ENCODE measurements at places on chromosomes 4 and X.

GRCh38 chrX:38754818-38755718 lies 46.2 kb upstream of the MID1IP1 start:
- no peak for DNase-seq

- DNase-seq, result no peak
These were observed 221.2 kb downstream of the PPP4R3C start for GRCh38 chrX:27241981-27242380.

- DNase-seq, result no peak
These were observed 29.8 kb upstream of the EMCN start for GRCh38 chr4:100547541-100548199.

GRCh38 chrX:31272472-31272775 lies 200.6 kb upstream of the FTHL17 start:
- DNase-seq, result no peak

DNA sequence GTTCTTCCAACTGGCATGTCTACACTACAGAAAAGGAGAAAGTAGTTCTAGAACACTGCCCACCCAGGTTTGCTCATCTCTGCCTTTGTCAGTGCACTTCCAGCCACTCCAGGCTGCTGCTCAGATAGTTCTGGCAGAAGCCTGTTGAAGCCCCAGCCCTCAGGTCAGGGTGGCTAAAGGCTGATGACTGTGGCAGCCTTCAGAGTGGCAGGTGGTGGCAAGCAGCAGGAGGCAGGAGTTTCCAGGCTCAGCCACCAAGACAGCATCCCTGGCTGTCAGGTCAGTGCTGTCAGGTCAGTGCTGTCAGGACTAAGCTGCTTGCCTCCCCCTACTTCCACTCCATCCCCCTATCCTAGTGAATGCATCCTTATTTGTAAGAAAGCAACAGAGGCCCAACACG lies 100.4 kb downstream of the MAMLD1 start:
- DNase-seq, result no peak

- no peak for DNase-seq
These were observed 2371.5 kb upstream of the TENM3 start for GRCh38 chr4:179871726-179872125.

GRCh38 chrX:24860140-24860539 lies 155.6 kb downstream of the ARX start:
- no peak for DNase-seq

GRCh38 chrX:48540480-48540879 lies 966 bp downstream of the TBC1D25 start:
- no peak for DNase-seq

- no peak for DNase-seq
These were observed 115.9 kb downstream of the NSUN7 start for GRCh38 chr4:40865696-40866095.

- DNase-seq, result no peak
These were observed 6.2 kb downstream of the PPP1R2C start for GRCh38 chrX:42771506-42772335.

DNA sequence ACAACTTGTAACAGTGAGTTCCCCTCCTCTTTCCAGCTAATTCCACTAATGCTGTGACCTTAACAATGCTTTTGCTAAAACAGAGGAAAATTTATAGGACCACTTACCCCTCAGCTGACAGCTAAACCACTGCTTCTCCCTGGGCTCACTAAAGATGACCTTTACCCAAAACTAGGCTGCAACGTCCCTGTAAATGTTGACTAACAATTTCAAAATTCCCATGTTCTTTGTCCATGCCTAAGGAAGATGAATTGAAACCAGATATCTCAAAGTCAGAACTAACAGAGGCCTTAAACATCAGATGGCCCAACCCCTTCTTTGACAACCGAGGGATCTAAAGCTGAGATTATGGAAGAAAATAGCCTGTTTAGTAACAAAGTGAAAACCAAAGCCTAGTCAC lies 32.5 kb downstream of the AFAP1 start:
- no peak for DNase-seq

- no peak for DNase-seq
These were observed 55.1 kb upstream of the PGAM4 start for GRCh38 chrX:78024349-78025059.

- peak; percentile 83 for DNase-seq
These were observed 173.4 kb downstream of the PAPSS1 start for GRCh38 chr4:107546638-107547037.

- DNase-seq, result no peak
These were observed 806.8 kb downstream of the PCDH18 start for GRCh38 chr4:136725286-136726081.

GRCh38 chr4:176499518-176499917 lies 179.8 kb downstream of the SPCS3 start:
- no peak for DNase-seq

- no peak for DNase-seq
These were observed 44.3 kb downstream of the CHST7 start for GRCh38 chrX:46617906-46618305.

DNA sequence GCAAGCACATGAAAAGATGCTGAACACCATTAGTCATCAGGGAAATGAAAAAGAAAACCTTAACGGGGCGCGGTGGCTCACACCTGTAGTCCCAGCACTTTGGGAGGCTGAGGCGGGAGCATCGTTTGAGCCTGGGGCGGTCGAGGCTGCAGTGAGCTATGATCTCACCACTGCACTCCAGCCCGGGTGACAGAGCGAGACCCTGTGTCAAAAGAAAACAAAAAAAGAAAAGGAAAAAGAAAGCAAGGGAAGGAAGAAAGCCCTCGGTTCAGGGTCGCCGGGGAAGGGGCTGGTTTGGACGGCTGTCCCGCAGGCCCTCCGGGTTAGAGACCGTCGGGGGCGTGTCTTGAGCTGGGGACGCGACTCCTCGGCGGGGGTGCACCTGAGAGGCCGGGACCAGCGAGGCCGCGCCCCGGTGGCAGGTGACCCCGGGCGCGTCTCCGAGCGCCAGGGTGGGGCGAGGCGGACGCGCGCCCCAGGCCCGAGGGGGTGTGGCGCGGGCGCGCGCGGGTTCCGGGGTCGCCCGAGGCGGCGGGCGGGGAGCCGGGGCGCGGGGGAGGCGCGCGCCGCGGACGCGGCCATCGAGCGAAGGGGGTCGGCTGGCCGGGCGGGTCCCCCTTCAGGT lies 478 bp upstream of the PLXNA3 start:
- DNase-seq, result peak; percentile 2

DNA sequence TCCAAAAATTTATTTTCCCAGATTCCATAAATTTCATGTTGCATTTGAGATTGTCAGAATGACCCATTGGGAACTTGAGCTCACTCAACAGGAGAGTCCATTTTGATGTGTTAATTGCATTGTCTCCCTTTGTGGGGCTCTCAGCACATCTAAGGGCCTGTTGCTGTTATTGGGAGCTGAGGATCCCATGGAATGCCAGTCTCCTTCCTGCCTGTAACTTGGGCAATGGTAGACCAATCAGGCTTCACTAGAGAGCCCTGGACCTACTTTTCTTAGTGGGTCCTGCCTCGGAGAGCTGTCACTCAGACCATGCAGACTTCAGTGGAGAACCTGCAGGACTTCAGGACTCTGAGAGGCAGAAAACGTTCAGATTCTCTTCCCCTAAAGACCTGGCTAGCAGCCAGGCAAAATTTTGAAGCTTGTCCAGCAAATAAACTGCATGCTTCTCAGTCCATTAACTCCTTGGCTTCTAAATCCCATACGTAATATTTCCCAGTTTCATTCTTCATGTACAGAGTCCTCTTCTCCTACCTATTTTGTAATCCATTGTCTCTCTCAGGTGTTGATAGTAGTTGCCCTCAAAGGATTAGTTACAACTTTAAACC lies 25.1 kb downstream of the OCRL start:
- no peak for DNase-seq

DNA sequence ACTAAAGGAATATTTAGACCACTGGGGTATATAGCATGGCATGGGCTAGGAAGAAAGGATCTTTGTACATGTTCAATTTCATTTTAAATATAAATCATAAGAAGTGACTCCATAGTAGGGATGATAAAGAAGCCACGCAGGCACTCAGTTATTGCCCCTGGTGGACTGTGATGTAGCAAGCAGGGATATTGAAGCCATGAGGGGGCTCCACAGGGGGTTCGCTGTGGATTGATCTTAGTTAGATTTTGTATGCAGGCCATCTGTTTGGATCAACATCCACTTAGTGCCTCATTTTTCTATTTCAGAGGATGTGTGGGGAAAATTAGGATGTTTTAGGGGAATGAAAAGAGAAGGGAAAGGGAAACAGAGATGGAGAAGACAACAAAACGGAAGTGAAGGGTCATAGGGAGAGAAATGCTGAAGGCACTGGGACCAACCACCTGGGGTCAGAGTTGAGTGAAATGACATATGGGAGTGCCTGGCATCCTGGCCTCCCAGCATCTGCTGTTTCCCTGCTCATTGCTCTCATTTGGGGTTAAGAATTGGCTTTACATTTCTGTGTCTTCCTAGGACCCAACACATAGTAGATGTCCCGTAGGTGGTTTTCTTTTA lies 11.2 kb upstream of the FREM3 start:
- no peak for DNase-seq

DNA sequence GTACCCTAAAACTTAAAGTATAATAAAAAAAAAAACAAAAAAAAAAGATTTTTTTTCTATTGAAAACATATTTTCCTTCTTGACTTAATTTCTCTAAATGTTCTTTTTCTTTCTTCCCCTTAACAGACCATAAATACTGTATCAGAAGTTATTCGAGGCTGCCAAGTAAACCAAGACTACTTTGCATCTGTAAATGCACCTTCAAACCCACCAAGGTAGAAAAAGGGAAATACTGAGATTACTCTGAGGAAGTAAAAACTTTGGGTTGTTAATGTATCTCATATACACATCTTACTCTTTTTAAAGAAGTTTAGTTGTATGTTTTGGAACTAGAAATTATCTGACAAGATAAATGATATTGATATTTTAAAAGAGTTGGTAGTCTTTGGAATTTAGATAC lies 65.6 kb downstream of the USO1 start:
- no peak for DNase-seq

- DNase-seq, result no peak
These were observed 74.7 kb downstream of the REPS2 start for GRCh38 chrX:17020851-17021821.

GRCh38 chr4:7519638-7520376 lies 85.1 kb upstream of the PSAPL1 start:
- DNase-seq, result no peak

DNA sequence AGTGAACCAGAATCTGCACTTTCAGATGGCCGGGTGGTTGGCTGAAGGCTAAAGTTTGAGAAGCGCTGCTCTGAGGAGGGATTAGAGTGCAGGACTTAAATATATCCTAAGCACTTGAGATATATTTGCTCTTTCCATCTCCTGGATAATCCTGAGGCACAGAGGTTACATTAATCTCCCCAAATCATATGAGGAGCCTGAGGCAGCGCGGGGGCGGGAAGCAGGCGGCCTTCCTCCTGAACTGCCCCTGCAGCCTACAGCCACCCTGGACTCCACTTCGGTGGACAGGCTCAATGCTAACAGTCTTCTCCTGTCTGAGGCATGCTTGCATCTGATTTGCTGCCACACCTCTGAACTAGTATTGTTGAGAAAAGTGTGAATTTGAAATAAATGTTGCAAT lies 72.5 kb downstream of the AFAP1 start:
- no peak for DNase-seq

DNA sequence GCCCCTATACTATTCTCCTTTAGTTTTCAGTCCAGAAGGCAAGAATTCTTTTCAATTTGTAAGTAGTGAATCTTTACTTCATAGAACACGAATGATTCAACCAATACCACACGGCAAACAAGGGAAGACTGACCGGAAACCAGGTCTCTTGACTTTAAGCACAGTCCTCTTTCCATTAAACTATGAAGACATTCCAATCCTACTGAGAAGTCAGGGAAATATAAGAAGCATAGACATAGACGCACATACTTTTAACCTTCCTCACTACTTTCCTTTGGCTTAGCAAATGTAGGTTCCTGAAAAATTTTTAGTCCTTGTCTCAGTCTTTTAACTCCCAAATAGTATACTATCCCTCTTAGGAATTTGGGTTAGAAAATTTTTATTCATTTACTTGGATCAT lies 9.1 kb downstream of the CHRDL1 start:
- no peak for DNase-seq

DNA sequence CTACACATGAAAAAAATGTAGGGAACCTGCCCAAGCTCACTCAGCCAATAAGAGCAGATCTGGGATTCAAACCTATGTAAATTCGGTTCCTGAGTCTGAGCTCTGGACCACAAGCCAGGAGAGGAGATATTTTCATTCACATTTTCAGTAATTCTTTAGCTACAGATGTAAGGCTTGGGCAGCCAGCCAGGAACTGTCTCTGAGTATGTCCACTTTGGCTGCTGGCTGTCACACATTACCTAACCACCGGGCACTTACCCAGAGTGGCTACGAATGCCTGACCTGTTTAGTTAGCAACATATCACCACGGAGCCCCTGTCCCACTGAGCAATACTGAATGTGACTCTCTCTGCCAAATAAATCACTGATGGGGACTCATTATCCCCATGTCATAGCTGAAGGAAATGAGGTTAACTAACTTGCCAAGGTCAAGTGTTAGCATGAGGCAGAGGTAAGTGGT lies 15.3 kb downstream of the USP46 start:
- DNase-seq, result no peak

DNA sequence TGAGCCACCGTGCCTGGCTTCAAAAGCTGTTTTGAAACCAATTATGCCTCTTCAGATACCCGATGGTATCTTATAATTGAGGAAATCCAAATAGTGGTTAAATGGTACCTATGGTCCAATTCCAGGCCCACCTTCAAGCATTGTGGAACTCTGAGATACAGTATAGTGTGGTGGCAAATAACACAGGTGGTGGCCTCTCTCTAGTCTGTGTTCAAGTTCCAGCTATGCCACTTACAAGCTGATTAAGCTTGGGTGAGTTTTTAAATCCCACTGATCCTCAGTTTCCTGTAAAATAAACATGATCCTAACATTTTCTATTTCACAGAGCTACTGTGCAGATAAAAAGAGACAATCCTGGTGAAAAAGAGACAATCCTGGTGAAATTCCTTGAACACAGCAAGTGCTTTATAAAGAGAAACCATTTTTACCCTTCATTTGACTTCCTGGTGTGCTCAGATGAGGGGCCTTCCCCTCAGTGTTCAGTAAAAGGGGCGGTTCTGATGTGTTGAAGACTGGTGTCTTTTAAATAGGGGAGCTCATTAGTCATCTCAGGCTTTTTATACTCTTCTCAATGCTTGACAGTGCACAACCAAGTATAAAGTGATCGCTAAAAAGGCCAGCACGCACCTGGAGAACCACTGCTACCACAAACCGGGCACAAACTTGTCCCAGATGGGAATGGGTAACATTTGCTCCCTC lies 30.8 kb upstream of the CD40LG start:
- no peak for DNase-seq

- DNase-seq, result peak; percentile 66
These were observed 38.7 kb downstream of the SLC4A4 start for GRCh38 chr4:71377561-71377960.

DNA sequence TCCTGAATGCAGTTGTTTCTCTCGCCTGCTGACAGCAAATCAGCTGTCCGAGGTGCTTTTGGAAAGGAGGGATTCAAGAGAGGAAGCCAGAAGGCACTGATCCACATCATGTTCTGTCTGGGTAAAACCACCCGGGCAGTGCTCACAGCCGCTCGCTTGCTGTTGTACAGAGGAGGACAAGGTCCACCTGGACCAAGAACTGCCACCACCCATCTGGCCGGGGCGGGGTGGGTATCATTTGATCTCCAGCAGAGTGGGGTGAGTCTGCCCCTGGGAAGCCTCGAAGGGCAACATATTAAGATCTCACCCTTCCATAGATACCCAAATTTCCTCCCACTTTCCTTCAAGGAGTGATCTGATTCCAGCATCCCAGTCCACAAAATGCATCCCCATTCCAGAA lies 113.1 kb downstream of the DCTD start:
- no peak for DNase-seq

Data from epithelial cell of prostate (primary cell).